ENCODE measurements at places on chromosomes 5 and 9.

DNA sequence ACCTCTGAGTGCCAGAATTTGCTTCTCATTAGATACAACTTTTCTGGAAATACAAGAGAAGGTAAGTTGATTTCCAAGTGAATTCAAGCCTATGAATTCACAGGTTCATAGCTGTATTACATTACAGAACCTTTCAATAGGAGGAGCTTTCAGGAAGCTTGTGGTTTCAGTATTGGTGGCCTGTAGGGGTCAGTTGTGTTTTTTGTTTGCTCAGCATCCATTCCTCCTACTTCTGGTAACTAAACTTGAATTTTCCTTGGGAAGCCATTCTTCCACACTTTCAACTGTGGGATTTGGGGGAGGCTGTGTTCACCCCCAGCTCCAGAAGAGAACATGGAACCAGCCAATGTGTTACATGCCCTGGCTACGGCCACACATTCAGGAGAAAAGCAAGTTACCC lies 5.6 kb upstream of the CYSTM1 start:
- no peak for DNase-seq

GRCh38 chr9:129221979-129222635 lies 44.0 kb upstream of the IER5L start:
- DNase-seq: no peak

DNA sequence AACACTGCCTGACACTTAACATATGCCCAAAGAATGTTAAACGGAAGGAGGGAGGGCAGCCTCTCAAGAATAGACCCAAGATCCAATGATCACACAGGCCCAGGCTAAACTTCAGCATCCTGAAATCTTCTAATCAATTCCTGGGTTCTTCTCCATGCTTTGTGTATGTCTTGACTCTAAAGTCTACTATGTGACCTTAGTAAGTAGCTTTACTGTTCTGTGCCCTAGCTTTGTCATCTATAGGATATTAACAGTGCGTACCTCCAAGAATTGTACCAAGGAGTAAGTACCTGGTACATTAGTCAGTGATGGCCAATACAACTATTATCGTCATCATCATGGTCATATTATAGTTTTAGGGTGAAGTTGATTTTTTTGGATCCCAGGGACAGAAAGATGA lies 96.6 kb downstream of the SGCD start:
- DNase-seq: no peak

DNA sequence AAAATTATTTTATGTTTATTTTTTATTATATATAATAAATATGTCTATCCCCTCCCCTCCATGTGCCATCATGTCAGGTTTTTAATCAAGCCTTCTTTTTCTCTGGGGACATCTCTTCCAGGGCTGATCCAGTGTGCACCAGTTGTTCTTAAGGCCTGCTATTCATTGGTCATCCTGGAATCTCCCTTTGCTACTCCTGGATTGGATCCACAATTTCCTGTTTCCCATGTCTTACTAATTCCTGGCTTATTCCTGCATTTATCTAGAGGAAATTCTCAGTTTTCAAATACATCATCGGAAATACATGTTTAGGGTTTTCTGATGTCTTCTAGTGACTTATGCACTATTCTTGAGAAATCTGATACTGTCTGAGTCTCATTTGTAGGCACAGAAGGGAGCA lies 56.8 kb downstream of the ANGPTL2 start:
- DNase-seq: no peak

DNA sequence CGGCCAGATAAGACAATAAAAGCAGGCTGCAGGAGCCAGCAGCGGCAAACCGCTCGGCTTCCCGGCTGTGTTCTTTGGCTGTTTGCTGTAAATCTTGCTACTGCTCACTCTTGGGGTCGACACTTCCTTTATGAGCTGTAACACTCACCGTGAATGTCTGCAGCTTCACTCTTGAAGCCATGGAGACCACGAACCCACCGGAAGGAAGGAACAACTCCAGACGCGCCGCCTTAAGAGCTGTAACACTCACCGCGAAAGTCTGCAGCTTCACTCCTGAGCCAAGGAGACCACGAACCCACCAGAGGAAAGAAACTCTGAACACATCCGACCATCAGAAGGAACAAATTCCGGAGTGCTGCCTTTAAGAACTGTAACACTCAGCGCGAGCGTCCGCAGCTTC lies 451.7 kb downstream of the AGTPBP1 start:
- DNase-seq: no peak
